ENCODE measurements at places on chromosomes 11 and 22. TPM values are rescaled to one million over a fixed set of nuclear protein-coding genes. Genes with fewer than 3 reads are reported as not detected.

DNA sequence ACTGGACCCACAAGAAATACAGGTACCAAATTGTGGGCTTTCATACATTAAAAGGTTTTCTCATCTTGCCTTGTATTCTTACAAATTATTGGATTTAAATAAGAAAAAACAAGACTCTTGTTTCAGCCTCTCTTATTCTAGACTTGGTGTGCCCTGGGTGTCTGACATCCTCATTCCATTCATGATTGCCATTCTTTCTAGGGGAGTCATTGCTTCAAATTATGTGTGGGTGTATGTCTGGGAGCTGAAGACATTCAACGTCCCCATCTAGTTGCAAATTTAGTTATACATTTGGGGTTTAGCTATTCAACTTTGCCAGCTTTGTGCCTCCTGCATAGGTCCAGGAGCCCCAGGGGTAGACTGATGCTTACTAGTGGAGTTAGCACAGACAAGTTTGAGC lies 18.1 kb downstream of the MAML2 start:
- DNase-seq: no peak
- H3K27me3 ChIP-seq: no peaks in the 10 kb centered on the region
- no peak overlapping the region for H3K4me3 ChIP-seq
- peaks cover 24% of the 10 kb centered on the region for H3K36me3 ChIP-seq

GRCh38 chr11:130549393-130549999 lies 101.1 kb downstream of the ADAMTS15 start:
- H3K27me3 ChIP-seq: peaks cover 17% of the 10 kb centered on the region
- no peak overlapping the region for H3K27ac ChIP-seq
- H3K4me1 ChIP-seq: no peaks in the 10 kb centered on the region

PRG3 gene
- polyA plus RNA-seq: not detected

DNA sequence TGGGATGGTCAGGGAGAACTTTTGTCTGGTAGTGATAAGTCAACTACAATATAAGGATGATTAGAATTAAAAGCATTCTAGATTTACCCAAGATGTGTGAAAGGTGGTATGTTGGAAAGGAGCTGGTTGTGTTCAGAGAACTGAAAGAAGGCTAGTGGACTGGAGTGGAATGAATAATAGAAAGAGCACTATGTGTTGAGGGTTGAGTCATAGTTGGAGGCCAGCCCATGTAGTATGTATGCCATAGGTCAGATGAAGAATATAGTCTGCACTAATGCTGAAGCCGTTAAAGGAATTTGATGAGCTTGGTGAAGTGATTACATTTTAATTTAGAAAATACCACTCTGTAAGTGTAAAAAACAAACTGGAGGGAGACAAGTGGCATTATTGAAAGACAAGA lies 514.1 kb downstream of the CNTN5 start:
- no peaks in the 10 kb centered on the region for H3K4me1 ChIP-seq
- H3K4me3 ChIP-seq: no peak overlapping the region
- no peak for DNase-seq
- H3K27ac ChIP-seq: no peak overlapping the region
- H3K36me3 ChIP-seq: no peaks in the 10 kb centered on the region

GRCh38 chr11:65150509-65151299 lies 16.4 kb upstream of the SYVN1 start:
- no peaks in the 10 kb centered on the region for H3K27me3 ChIP-seq
- H3K36me3 ChIP-seq: no peaks in the 10 kb centered on the region
- H3K4me3 ChIP-seq: no peak overlapping the region
- DNase-seq: no peak
- H3K4me1 ChIP-seq: peaks cover 32% of the 10 kb centered on the region
- H3K27ac ChIP-seq: no peak overlapping the region

- H3K27ac ChIP-seq: no peak overlapping the region
- DNase-seq: no peak
- no peaks in the 10 kb centered on the region for H3K36me3 ChIP-seq
- peaks cover 73% of the 10 kb centered on the region for H3K27me3 ChIP-seq
- no peak overlapping the region for H3K4me3 ChIP-seq
These were observed 6.9 kb downstream of the BARX2 start for GRCh38 chr11:129382583-129382982.

DNA sequence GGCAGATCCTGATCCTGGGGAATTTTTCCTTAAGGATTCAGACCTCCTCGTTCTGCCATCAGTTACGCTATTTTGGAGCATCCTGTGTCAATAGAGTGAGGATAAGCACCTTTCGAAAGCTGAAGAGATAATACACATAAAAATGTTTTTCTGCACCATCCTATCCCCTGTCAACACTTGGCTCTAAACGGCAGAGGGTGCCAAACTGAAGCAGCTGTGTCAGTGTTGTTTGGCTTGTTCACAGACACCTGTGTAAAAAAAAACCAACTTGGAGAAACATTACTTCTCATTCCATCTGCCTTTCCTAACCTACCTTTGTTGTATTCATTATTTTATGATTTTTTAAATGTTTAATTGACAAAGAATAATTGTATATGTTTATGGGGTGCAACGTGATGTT lies 417.0 kb upstream of the DDI1 start:
- no peaks in the 10 kb centered on the region for H3K4me1 ChIP-seq
- H3K27me3 ChIP-seq: peaks cover 1% of the 10 kb centered on the region
- H3K27ac ChIP-seq: no peak overlapping the region
- no peak for DNase-seq
- no peaks in the 10 kb centered on the region for H3K36me3 ChIP-seq
- H3K4me3 ChIP-seq: no peak overlapping the region

- DNase-seq: no peak
- H3K27ac ChIP-seq: no peak overlapping the region
- H3K4me3 ChIP-seq: no peak overlapping the region
- H3K36me3 ChIP-seq: peaks cover 10% of the 10 kb centered on the region
These were observed 9.5 kb downstream of the HARBI1 start for GRCh38 chr11:46607516-46607915.

GRCh38 chr11:32615422-32615821 lies 31.8 kb downstream of the EIF3M start:
- H3K36me3 ChIP-seq: no peaks in the 10 kb centered on the region
- no peak for DNase-seq
- no peak overlapping the region for H3K4me3 ChIP-seq
- H3K27ac ChIP-seq: no peak overlapping the region

DNA sequence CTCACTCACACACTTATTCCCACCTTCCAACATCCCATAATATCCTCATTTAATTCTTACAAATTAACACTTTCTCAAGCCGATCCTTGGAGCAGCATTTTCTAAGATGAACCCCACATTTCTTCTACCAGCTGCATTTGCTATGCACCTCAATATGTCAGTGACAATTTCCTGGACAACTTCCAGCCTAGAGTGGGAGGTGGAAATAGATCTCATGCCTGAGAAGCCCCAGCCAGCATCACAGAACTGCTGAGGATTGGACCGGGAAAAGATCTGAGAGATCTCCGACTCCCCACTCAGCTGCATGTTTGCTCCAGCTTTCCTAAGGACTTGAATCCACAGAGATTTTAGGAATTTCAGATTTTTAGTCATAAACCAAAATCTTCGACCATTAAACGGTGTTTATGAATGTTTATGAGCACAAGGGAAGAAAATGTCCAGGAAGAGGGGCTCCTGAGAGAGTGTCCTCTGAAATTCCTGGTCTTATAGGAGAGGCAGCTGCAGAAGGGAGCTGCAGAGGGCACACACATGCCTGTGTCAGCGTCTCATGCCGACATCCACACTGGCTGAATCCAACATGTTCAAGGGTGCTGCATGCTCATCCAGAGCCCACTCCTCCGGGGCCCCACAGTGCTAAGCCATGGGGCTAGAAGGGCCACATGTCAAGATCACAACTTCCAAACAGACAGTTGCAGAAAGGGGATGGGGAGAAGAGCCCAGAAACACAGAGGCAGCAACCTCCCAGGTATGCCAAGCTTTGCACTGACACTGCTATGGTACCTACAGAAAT lies 68.6 kb downstream of the MICAL3 start:
- peaks cover 74% of the 10 kb centered on the region for H3K4me1 ChIP-seq
- H3K36me3 ChIP-seq: peaks cover 9% of the 10 kb centered on the region
- DNase-seq: no peak
- no peaks in the 10 kb centered on the region for H3K27me3 ChIP-seq
- H3K27ac ChIP-seq: peak overlapping the region; percentile 65

- no peak overlapping the region for H3K4me3 ChIP-seq
- DNase-seq: no peak
- H3K4me1 ChIP-seq: no peaks in the 10 kb centered on the region
- H3K27ac ChIP-seq: peak overlapping the region; percentile 18
- no peaks in the 10 kb centered on the region for H3K27me3 ChIP-seq
These were observed 64.9 kb downstream of the DEPDC5 start for GRCh38 chr22:31818481-31819392.

- H3K4me1 ChIP-seq: no peaks in the 10 kb centered on the region
- H3K27ac ChIP-seq: no peak overlapping the region
- H3K4me3 ChIP-seq: no peak overlapping the region
- no peak for DNase-seq
- no peaks in the 10 kb centered on the region for H3K36me3 ChIP-seq
These were observed 54.0 kb downstream of the C11orf91 start for GRCh38 chr11:33646629-33647028.

DNA sequence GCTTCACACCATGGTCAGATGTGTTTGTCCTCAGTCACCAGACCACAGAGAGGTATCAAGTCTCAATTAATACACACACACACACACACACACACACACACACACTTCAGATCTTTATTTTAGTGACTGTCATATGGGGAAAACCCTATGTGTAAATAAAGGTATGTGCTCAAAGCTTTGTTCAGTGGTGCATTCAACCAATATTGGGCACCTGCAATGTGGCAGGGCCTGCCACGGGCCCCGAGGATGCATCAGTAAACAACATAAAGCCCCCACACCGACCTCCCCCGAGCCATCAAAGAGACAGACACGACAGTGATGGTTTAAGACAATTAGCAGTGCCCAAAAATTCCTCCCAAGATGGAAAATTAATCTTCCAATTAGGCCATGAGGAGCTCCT lies 51.6 kb downstream of the SHANK2 start:
- H3K27ac ChIP-seq: no peak overlapping the region
- H3K4me3 ChIP-seq: no peak overlapping the region
- peaks cover 25% of the 10 kb centered on the region for H3K27me3 ChIP-seq
- no peak for DNase-seq
- H3K4me1 ChIP-seq: peaks cover 11% of the 10 kb centered on the region

DNA sequence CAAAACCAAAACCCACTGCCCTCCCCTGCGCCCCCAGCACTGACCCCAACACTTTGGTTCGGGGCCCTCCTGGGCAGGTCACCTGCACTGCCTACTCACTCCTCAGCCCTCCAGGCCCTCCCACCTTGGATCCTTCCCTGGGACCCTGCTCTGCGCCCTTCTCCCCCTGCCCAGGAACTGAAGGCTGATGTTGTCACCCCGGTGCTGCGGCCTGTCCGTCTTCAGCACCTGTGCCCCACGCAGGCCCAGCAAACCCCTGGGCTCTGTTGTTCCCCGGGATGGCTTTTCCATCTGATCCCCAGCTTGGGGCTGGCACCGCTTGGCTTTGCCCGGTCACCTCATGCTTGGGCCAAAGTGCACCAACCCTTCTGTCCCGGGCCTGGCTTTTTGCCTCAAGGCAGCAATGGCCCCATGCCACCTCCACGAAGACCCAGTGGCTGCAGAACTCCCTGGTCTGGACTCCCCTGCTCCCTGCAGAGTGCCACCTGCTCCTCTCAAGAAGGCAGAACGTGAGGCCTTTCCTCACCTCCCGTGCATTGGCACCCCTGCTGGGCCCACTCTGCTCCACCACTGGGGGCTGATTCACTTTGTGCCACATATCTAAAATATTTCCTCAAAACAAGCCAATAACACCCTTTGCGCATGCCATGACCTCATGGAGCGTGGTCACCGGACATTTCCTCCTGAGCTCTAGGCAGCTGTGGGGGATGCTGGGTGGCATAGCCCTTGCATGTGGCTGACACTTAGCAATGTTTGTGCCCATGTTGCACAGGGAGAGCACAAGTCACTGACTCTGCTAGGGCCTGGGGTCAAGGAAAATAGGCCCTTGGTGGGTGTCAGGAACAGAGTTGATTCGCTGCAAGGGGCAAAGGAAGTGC lies 8.8 kb downstream of the PPM1F start:
- DNase-seq: no peak
- H3K27ac ChIP-seq: no peak overlapping the region
- H3K36me3 ChIP-seq: peaks cover 9% of the 10 kb centered on the region
- H3K27me3 ChIP-seq: no peaks in the 10 kb centered on the region
- H3K4me1 ChIP-seq: peaks cover 55% of the 10 kb centered on the region

GRCh38 chr22:40720538-40721256 lies 41.4 kb downstream of the MCHR1 start:
- H3K27ac ChIP-seq: no peak overlapping the region
- H3K36me3 ChIP-seq: no peaks in the 10 kb centered on the region
- H3K4me3 ChIP-seq: no peak overlapping the region

DNA sequence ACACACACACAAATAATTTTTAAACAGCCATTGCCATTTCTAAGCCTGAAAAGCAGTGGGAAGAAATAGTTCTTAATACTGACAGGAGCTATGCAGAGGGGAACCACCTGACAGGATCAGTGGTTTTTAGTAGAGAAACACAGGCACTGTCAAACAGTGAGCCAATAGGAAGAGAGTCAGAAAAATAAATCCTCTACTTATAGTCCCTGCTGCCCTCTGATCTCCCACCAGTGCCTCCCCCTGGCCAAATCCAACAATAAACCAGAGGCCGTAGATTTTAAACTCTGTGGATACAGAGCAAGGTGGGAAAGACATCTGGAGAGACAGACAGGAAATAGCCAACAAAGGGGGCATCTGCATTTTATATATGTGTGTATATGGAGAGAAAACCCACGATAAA lies 7.9 kb upstream of the OR56B4 start:
- H3K4me3 ChIP-seq: no peak overlapping the region
- no peak overlapping the region for H3K27ac ChIP-seq
- no peak for DNase-seq
- no peaks in the 10 kb centered on the region for H3K36me3 ChIP-seq

- DNase-seq: no peak
- H3K27me3 ChIP-seq: no peaks in the 10 kb centered on the region
- H3K27ac ChIP-seq: no peak overlapping the region
- no peaks in the 10 kb centered on the region for H3K36me3 ChIP-seq
- H3K4me1 ChIP-seq: no peaks in the 10 kb centered on the region
These were observed 54.1 kb upstream of the WT1 start for GRCh38 chr11:32489464-32489863.

TBX1 gene
- not detected for polyA plus RNA-seq

DAGLA gene
- not detected for polyA plus RNA-seq

DNA sequence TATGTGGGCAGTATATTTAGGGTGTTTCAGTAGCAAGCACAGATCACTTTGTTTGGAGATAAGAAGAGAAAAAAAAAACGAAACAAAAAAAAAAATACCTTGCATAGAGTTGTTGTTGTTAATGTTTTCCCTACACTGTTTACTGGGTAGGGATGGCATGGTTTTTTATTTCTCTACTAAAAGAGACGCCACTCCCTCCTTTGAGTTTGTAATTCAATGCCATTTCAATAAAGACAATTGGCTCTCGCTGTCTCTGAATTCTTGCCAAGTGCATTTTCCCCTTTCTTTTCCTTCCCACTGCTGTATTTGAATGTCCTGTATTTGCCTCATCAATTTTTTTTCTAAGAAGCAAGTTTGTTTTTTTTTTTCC lies 213.9 kb upstream of the UBASH3B start:
- no peak for DNase-seq
- H3K4me3 ChIP-seq: no peak overlapping the region
- H3K27ac ChIP-seq: no peak overlapping the region
- no peaks in the 10 kb centered on the region for H3K36me3 ChIP-seq
- H3K4me1 ChIP-seq: no peaks in the 10 kb centered on the region
- H3K27me3 ChIP-seq: peaks cover 15% of the 10 kb centered on the region

Measured in naive B cell (primary cell).